ENCODE measurements at places on chromosomes 7 and 10.
A peak's percentile ranks its signal among the peaks of the same experiment; 100 is the strongest.

GRCh38 chr10:132713421-132714095 is 72.4 kb downstream of the NKX6-2 start:
- no peak for DNase-seq

GRCh38 chr7:152899004-152899403 is 139.5 kb downstream of the ACTR3B start:
- no peak for DNase-seq

- DNase-seq, result no peak
Observed at GRCh38 chr10:79904671-79905321, 44.1 kb downstream of the SFTPD start.

DNA sequence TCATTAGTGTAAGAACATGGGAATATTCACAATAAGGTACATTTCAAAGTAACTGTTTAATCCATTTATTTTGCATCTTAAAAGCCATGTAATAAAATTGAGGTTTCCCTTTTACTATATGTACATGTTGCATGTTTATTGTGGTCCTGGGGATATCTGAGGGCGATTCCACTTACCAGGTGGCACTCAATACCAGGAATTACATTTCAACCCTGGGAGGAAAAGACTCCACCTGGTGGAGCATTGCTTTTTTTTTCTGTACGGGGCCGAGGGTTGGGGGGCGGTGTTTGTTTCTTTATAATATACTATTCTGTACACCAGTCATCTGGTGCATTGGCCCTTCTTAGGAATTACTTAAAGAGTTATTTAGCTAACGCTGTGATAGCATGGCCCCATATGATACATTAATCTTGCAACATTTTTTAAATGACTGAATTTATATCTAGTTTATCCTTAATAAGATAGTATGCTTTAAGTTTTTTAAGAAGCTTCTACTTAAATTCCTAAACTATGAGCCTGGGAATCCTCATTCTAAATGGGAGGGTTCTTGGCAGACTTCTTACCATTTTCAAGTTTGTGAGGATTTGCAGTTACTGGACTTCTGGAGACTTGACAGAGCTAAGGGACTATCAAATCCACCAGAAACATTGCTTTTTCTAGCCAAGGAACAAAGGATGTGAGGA is 7.2 kb upstream of the HGF start:
- no peak for DNase-seq

GRCh38 chr7:74617180-74617744 is 40.3 kb upstream of the GTF2I start:
- DNase-seq, result no peak

- no peak for DNase-seq
Observed at GRCh38 chr7:37449621-37450020, 957 bp upstream of the ELMO1 start.

DNA sequence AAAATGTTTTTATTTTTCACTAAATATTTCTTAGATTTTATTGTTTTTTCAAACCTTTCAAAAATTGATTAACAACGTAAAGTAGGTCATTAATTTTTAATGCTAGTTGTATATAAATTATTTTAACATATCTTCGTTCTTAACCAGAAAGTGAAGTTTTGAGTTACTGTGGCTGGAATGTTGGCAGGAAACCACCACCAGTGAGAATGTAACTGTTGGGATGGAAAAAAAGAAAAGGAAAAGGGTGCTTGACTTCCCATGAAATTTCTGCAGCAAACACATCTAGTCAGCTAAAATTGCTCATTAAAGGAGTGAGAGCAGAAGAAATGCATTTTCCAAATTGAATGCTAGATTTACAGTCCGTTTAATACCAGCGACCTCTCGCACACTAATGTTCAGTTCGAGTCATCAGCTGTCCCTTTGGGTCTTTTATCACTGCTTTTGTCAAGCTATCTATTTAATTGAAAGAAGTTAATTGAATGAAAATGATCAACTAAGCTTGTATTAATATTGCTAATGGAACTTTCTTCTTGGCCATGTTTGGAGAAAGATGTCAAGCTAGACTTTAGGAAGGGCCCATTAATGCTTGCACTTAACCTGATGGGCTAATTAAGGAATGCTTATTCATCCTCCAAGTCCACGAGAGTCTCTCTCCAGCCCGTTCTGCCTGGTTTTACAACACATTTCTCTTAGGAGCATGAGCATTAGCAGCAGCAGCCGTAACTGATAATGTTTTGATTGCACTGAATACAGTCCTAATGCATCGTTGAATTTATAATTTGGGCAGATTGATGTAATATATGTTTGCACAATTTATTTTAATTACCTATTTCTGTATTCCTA is 70.1 kb downstream of the UBE3C start:
- DNase-seq, result no peak

GRCh38 chr7:141012044-141012685 is 2.6 kb downstream of the MRPS33 start:
- DNase-seq, result peak; percentile 55

DNA sequence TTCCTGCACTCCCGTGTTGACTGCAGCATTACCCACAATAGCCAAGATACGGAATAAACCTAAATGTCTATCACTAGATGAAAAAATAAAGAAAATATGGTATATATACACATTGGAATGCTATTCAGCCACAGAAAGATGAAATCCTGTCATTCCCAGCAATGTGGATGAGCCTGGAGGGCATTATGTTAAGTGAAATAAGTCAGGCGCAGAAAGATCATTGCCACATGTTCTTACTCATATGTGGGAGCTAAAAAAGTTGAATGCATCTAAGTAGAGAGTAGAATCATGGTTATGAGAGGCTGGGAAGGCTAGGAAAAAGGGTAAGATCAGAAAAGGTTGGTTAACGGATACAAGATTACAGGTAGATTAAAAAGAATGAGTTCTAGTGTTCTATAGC is 219.1 kb upstream of the MKI67 start:
- no peak for DNase-seq

GRCh38 chr10:7486528-7486927 is 75.7 kb upstream of the SFMBT2 start:
- DNase-seq, result no peak

GRCh38 chr10:133388236-133388972 is 5.6 kb upstream of the MTG1 start:
- no peak for DNase-seq

DNA sequence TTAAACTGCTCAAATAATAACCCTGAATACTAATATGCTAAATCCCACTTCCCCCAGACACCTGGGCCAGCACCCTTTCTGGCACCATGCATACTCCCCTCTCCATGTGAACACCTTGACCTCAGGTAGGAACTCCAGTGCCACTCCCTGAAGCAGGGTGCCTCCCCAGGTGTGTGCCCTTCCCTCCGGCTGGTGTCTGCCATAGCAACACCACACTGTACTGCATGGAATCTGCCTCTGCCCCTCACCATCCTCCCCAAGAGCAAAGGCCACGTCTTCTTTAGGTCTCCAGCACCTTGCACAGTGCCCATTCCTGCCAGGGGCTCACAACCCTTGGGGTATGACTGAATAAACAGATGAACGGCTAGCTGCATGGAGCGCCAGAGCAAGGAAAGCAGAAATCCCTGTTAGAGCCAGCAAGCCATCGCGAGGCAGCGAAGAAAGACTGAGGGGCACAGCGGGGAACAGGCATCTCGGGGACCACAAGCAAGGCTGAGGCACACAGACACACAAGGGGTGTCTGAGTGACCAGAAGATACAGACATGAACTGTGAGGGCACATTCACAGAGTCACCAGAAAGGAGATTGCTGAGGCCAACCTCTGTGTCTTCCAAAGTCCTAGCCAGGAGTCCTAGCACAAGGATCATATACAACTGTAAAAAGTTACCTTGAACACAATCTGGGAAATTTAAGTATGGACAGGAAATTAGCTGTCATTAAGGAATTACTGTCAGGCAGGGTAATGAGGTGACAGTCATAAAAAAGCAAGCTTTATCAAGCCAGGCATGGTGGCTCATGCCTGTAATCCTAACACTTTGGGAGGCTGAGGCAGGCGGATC is 25.7 kb downstream of the COBL start:
- no peak for DNase-seq

GRCh38 chr7:65972976-65973375 is 9.0 kb downstream of the GUSB start:
- no peak for DNase-seq

DNA sequence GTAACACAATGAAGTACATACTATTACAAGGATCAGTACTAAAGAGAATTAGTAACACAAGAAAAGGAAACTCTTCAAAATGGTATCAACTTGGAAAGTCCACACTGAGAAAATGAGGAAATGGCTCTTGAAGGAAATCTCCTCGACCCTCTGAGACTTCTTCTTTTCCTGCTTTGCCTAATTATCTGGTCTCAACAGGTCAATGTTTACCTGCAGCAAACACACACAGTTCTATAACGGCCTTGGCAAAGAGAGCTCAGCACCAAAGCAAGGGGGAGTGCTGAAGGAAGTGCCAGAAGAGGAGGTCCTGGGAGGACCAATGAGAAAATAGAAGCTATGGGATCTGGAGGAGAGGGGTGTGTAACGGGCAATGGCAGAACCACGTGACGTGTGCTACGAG is 21.9 kb downstream of the CHCHD3 start:
- DNase-seq, result no peak

- DNase-seq, result no peak
Observed at GRCh38 chr10:62388328-62388727, 14.2 kb downstream of the ZNF365 start.

- DNase-seq, result no peak
Observed at GRCh38 chr10:79310911-79311573, 36.2 kb upstream of the PPIF start.

GRCh38 chr7:47336472-47337425 is 245.2 kb downstream of the TNS3 start:
- DNase-seq, result no peak

GRCh38 chr7:2131341-2131740 is 101.4 kb downstream of the MAD1L1 start:
- no peak for DNase-seq

DNA sequence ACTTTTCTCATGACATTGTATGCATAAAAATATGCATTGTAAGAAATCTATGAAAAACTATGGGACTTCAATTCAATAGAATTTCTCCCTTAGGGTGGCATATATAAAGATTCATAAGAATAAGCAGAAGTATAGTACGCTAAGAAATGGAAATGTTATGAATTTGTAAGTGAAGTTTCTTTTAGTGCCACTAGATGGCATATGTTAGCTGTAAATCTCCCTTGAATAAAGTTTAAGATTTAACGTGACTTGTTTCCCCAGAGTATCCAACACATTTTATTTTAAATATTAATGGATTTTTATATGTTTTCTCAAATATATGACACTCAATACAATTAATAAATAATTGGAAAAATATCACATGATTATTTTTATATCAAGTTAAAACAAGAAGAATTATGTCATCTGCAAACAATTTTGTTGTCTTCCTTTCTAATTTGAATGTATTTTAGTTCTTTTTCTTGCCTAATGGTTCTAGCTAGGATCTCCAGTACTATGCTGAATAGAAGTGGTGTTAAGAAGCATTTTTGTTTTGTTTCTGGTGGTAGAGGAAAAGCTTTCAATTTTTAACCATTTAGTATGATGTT is 287.2 kb downstream of the HGF start:
- no peak for DNase-seq

DNA sequence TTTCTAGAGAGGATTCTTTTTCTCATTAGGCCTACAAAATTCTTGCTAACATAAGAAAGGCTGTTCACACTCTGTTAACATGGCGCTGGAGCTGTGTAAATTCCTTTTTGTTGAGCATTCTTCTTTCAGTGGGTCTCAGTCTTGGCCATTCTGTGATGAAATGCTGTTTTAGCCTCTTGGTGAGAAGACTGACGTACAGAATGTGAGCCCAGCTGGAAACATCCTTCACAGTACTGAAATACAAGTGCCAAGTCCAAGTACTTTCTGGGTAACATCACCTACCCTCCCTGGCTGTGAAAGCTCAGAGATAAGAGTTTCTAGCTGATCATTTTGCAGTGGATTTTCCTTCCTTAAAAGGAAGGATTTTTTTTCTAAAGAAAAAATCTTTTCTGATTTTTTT is 231.8 kb downstream of the AHR start:
- DNase-seq, result no peak

DNA sequence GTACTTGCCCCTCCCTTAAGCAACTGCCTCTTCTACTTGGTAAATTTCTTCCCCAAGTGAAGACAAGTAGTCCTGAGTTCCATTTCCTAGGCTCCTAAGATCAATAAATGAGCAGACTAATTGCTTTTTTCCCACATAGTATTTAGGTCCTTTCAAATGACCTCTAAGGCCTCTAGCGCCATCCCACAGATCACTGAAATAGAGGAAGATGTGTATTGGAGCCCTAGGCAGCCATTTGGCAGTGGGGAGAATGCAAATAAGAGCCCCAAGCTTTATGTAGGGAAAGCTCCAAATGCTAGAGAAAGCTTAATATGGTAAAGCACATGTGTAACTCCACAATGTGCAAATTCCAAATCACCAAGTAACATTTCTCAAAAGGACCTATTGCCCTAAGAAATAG is 316.5 kb upstream of the PHF14 start:
- DNase-seq, result no peak

GRCh38 chr7:137895301-137896221 is 48.8 kb upstream of the DGKI start:
- no peak for DNase-seq

GRCh38 chr7:69445541-69445940 is 152.7 kb upstream of the AUTS2 start:
- no peak for DNase-seq

- no peak for DNase-seq
Observed at GRCh38 chr10:133466683-133467275, 13.0 kb downstream of the SCART1 start.

Measured in activated CD4-positive, CD25-positive, alpha-beta regulatory T cell (primary cell).